ENCODE measurements at places on chromosomes 16 and 17. TPM values are rescaled to one million over a fixed set of nuclear protein-coding genes. Genes with fewer than 3 reads are reported as not detected.
A peak's percentile ranks its signal among the peaks of the same experiment; 100 is the strongest.

DNA sequence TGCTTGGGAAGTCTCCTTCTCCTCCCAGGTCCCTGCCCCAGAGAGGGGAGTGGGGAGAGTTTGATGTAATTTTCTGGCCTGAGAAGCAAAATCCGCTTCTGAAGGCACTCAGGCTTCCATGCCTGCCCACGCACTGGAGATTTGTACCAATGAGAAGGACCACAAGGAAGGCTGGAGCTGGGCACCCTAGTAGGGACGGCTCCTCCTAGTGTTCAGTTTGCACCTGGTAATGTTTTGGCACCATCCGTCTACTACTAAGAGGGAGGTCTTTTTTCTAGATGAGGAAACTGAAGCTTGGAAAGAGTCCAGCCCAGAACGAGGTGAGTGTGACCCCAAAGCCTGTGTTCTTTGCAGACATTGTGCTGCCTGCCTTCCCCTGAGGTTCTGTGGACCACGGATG, 83.6 kb upstream of the NLRP1 start:
- DNase-seq: no peak
- H3K27me3 ChIP-seq: no peaks in the 10 kb centered on the region
- H3K4me1 ChIP-seq: no peaks in the 10 kb centered on the region
- no peak overlapping the region for H3K27ac ChIP-seq
- no peaks in the 10 kb centered on the region for H3K36me3 ChIP-seq

DNA sequence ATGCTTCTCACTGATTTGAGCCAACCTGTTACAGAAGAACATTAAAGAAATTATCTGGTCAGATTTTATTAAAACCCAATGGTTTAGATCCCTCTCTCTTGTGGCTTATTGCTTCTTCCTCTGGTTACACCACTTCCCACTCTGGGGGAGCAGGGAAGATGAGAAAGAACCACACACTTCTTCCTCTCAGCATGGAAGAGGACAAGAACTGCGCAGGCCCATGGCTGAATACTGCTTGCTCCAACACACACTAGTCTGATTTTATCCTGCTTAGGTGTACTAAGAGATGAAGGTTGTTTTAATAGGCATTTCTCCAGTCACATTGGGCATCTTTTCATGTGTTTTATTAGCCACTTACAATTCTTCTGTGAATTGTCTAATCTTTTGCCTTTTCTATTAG, 27.6 kb downstream of the MAP3K3 start:
- H3K27ac ChIP-seq: no peak overlapping the region
- no peaks in the 10 kb centered on the region for H3K27me3 ChIP-seq
- H3K36me3 ChIP-seq: no peaks in the 10 kb centered on the region
- no peak for DNase-seq
- no peak overlapping the region for H3K4me3 ChIP-seq

DNA sequence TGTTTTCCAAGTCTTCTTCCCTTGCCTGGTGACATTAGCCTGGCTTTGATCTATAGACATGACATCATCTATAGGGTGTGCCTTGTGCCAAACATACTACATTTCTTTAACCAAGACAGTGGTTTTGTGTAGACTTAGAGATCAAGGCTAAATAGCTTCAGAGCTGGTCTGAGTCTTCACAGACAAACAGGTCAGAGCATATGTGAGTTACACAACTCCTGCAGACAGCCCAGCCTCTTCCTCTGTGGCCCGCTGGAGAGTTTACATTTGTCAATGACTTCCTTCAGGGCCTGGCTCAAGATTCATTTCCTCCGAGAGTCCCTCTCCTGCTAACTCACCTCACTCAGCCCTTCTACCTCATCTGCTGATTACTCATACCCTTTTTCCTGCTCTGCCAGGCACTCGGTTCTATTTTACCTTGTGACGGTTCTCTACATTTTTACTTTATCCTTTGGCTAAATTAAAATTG, 73.1 kb upstream of the TANC2 start:
- DNase-seq: no peak
- no peaks in the 10 kb centered on the region for H3K36me3 ChIP-seq
- H3K4me1 ChIP-seq: peaks cover 3% of the 10 kb centered on the region

GRCh38 chr17:29214215-29215146, 32.2 kb upstream of the CRYBA1 start:
- H3K4me1 ChIP-seq: no peaks in the 10 kb centered on the region
- H3K27me3 ChIP-seq: no peaks in the 10 kb centered on the region
- no peak for DNase-seq
- no peak overlapping the region for H3K4me3 ChIP-seq
- no peaks in the 10 kb centered on the region for H3K36me3 ChIP-seq

NTN1 gene
- 15.1 TPM for total RNA-seq

DNA sequence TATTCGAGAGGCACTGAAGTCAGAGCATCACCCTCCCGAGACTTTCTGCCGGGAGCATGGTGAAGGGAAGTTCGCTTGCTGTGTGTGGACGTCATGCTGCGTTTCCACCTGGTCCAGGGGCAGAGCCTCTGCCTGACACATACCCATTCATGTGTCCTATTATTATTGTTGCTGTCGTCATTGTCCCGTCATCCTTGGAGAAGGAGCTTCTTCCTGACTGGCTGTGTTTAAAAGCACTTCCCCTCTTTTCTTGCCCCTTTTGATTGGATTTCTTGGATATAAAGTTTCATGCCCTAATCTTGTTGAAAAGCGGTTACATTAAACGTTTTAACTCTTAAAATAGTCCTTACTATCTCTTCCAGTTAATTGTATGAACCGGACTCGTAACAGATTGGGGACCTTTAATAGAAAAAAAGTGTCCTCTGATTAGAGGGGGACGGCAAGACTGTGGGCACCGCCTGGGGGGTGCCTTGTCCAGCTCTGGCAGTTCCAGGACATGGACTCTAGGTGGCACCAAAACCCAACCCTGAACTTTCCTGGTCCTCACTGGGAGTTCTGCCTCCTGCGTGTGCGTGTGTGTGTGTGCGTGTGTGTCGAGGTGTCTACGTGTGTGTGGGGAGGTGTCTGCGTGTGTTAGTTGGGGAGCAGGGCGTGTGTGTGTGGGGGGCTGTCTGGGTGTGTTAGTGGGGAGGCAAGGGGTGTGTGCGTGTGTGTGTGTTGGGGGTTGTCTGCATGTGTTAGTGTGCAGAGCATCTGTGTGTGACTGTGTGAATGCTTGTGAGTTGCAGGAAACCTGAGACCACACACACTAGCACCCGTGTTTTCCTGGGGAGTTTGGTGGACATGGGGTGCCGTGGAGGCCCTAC, 133.3 kb upstream of the CIBAR2 start:
- DNase-seq: peak; percentile 70
- H3K4me1 ChIP-seq: no peaks in the 10 kb centered on the region
- no peaks in the 10 kb centered on the region for H3K36me3 ChIP-seq
- H3K27ac ChIP-seq: no peak overlapping the region

FBXO39 gene
- total RNA-seq: 4.7 TPM

DNA sequence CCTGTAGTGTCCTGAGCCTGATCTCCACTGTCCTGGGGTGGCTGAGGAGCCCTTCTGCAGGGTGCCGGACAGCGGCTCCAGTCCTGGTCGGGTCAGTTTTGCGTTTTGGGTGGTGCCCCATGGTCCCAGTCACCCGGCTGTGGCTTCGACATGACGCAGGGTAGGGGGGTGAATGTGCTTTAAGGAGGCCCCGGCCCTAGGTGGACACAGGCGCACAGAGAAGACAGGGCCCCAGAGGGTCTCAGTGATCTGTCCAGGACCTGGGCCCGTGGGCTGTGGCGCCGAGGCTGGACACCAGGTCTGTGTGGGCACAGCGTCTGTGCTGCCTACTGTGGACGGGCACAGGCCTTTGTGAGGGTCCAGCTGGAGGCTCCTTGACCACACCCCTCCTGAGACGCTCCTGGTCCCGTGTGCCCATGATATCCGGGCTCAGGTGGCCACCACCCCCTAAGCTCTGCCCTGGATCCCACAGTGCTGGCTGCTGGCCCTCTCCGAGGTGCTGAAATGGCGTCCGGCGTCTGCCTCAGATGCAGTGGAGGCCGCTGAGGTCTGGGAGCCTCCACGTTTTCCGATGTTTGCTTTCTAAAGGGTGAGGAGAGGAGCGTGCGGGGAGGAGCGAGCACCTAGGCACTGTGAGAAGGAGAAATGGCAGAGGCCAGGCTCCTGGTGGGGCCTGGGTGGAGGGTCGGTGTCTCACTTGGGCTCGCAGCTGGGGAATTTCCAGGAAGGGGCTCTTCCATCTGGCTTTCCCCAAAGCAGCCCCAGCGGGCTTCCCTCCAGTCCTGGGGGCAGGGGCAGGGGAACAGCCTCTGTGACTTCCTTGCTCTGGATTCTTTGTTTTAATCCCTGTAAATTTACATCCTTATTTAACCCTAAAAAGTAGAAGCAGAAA, 56.1 kb upstream of the ACSF3 start:
- DNase-seq: no peak
- H3K4me1 ChIP-seq: no peaks in the 10 kb centered on the region
- H3K36me3 ChIP-seq: no peaks in the 10 kb centered on the region
- H3K4me3 ChIP-seq: no peak overlapping the region
- no peak overlapping the region for H3K27ac ChIP-seq

Measured in uterus (tissue), 4 donors.